ENCODE measurements at places on chromosomes 16 and 17.

GRCh38 chr16:85552980-85553435 lies 60.1 kb upstream of the GSE1 start:
- DNase-seq = no peak

DNA sequence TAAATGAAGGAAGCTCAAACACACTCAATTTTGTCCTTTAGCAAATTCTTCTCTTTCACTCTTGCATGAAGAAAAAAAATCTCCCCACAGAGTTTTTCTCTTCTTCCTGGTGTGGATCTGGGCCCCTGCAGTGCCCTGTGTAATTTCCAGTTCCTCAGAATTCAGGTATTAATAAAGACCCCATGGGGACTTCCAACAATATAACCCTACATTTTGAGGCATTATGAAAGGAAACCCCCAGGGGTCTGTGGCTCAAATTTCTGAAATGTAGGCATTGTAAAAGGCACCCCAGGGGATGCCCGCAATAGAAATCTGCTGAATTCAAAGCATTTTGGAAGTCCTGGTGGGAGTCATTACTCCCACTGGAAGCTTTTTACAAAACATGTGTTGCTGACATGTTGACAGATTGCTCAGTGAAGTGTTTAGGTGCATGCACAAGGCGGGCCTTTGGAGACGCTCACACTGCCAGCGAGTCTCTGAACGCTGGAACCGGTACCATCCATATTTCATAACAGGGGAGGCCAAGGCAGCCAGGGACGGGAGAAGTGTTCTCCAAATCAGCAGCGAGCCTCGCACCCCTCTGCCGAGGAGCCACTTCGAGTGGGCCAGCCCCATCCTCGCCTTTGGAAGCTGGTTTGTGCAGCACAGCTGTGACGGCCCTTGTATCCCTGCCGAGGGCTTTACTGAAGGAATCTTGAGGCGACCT lies 154.0 kb downstream of the ZNF423 start:
- DNase-seq = no peak

DNA sequence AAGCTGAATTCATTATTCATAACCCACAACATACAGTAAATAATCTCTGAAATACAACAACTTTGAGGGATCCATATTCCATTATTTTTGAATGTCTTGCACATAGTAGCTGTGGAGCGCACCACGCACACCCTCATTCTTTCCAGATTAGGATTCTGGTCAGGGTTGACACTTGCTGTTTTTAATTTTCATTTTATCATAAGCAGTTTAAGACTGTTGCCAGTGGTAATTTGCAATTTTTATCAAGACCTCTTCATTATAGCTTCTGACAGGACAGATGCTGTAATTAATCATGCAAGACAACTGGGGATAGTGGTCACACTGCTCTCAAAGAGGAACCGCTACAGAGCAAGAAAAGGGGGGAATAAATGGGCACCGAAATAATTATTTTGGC lies 109.7 kb downstream of the TOX3 start:
- no peak for DNase-seq

DNA sequence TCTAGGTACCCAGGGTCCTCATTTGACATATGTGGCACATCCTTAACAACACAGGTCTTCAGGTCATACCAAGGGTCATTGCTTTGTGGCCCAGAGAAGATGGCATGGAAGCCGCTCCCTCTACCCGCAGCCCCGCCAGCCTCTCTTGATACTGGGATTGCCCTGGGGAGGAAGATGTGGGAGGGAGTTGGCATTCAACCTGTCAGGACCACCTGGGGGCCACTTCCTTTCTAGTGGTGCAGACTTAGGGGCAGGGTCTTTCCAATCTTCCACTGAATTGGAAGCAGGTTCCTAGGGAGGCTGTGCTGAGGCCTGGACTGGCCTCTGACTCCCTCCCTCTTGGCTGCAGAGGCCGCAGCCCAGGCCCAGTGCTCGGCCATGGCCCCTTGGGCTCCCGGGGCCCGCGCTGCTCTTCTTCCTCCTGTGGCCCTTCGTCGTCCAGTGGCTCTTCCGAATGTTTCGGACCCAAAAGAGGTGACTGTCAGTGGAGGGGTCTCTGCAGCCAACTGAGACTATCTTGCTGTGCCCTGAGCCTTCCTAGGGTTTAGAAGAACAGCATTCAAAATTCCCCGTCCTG lies 5.1 kb upstream of the HEXIM1 start:
- no peak for DNase-seq

GRCh38 chr17:4771519-4772234 lies at the start of gene TM4SF5:
Gene TM4SF5 (plus strand): TSS chr17:4771886. CDS start chr17:4771923, 37 bp downstream.
- DNase-seq = no peak

- DNase-seq = no peak
Observed at GRCh38 chr17:68238164-68238870, 9.5 kb upstream of the AMZ2 start.

GRCh38 chr17:58202859-58203258 lies 10.3 kb downstream of the EPX start:
- DNase-seq = no peak

GRCh38 chr16:29898135-29898803 lies 1.1 kb downstream of the SEZ6L2 start:
- no peak for DNase-seq

DNA sequence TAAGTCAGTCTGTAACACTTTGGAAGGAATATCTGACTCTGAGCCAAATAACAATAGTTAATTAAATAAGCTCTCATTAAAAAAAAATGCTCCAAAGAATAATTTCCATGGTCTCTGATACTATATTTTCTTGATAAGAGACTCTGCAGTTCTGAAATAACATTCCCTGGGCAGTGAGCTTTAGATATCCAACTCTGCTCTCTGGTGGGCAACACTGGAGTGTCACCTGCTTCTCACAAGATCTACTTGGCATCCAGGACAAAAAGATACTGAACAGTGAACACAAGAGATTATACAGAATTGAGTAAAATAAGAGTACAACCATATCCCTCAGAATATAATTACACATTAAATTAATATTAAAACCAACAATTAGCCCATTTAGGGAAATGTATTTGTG lies 13.7 kb downstream of the BLMH start:
- DNase-seq = no peak

DNA sequence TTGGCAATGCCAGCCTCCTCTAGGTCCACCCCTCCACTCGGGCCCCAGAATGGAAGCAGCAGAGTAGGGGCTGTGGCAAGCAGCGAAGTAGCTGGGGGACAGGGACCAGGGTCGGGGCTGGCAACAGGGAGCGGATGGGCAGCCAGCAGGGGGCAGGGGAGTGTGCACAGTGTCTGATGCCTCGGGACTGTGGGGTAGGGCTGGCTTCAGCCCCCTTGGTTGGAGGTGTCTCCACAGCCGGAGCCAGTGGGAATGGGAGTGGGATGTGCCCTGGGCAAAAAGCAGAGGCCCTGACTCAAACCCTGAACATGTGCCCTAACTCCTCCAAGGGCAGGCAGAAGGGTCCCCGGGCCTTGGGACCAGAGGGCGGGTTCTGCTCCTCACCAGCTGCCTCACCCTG lies 18.5 kb upstream of the ARHGAP27 start:
- DNase-seq = no peak

DNA sequence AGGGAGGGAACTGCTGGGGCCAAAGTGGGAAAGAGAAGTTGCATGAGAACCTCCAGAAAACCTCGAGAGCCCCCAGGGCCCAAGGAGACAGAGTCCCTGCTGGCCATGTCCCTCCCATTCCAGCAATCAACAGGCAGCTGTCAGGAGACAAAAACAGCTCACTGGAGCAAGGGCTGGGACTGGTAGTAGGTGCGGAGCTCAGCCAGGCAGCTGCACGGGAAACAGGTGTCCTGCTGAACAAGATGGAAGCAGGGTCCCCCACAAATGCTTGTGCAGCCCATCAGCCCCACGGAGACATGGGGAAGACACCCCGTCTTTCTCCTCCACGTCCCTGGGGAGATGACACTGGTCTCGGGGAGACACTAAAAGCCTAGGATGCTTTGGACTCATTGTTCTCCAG lies 34.5 kb downstream of the SDK2 start:
- no peak for DNase-seq

DNA sequence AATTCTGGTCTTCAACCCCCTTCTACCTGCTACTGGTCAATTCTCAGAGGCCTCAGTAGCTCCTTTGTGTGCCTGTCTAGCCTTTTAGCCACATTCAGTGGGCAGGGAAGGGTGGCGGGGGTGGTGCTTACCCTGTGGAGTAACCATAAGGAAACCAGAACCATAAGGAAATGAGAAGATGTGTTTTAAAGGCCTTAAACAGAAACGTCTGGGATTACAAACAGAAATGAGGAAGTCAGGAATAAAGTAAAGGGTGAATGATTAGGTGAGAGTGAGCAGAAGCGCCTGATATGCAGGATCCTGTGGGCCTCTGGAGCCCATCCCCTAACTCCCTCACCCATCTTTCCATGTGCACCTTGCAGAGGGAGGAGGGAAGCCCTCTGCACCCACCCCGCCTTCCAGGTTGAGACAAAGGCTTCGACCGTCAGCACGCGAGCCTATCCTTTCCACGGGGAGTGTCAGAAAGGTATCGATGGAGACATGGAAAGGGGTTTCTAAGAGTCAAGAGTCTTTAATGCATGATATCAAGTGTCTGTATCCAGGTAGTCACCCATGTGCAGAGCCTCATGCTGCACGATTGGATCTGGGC lies 20.4 kb downstream of the KIAA0513 start:
- no peak for DNase-seq

- no peak for DNase-seq
Observed at GRCh38 chr17:44137891-44138709, 3.6 kb upstream of the HROB start.

GRCh38 chr16:57531635-57532265 lies 4.6 kb downstream of the CCDC102A start:
- DNase-seq = no peak

- DNase-seq = no peak
Observed at GRCh38 chr16:49670627-49671026, 185.3 kb downstream of the ZNF423 start.

DNA sequence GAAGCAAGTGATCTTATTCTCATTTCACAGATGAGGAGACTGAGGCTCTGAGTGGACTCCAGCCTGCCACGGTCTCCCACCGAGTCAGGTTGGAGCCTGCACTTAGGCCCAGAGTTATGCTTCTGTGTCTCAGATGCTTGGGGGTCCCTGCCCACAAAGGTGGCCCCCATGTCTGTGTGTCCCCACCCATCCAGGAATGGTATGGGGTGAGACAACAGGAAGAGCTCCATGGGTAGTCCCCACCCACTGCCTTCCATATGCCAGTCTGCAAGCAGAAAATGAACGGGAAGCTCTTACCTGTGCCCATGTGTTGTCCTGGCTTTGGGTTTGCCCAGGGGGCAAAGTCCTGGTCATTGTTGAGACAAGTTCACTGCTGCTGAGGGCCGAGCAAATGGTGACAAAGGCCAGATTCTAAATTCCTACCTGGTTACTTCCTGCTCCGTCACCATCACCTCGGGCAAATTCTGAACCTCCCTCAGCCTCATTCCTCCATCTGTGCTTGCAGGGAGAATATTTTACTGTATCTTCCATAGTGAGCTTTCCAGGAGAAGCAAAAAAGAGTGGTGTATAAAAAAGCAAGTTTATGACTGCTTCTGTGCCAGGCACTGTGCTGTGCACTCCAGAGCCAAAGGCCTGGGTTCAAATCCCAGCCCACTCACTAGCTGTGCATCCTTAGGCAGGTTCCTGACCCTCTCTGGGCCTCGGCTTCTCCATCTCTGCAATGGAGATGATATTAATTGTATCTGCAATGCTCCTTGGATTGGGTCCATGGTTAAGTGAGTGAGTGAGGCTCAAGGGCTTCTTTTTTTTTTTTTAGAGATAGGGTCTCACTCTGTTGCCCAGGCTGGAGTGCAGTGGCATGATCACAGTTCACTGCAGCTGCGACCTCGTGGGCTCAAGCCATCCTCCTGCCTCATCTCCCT lies 9.3 kb downstream of the IL4R start:
- DNase-seq = no peak

DNA sequence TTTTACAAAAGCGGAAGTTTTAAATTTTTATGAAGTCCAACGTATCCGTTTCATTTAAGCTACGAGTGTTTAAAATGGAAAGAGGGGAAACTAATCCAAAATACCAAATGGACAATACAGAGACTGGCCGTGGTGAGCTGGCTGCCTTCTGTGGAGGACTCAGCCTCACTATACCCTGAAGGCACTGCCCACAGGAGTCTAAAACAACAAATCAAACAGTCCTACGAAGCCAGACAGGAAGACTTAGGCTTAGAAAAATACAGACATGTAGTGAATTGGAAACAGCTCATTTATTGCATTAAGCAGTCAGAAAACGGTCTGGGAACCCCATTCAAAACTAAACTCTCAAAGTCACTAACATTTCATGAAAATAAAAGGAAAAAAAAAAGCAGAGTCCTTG lies 75.1 kb downstream of the CYTH1 start:
- no peak for DNase-seq

- no peak for DNase-seq
Observed at GRCh38 chr17:27959382-27959709, 66.2 kb upstream of the LYRM9 start.

- DNase-seq = no peak
Observed at GRCh38 chr17:38942696-38943334, 17.4 kb downstream of the LASP1NB start.

GRCh38 chr16:82293671-82294070 lies 123.6 kb upstream of the MPHOSPH6 start:
- no peak for DNase-seq

DNA sequence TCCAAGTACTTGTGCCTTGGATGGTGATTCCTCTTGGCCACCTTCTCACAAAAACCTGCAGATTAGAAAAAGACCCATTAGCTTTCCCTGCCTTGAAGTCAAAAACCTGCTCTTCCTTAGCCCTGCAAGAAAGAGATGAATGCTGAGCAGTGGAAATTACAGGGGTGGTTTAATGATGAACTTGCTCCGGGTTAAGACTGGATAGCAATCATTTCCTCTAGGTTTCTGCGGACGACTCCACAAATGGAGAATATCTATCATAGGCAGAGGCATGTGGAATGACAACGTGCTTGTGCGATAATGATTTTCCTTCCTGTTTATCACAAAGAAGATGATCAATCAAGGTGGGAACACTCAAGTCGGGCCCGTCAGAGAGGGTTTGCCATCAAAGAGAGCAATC lies 201.2 kb upstream of the ERCC4 start:
- no peak for DNase-seq

GRCh38 chr17:1471911-1472821 lies 16.1 kb upstream of the CRK start:
- DNase-seq = no peak

GRCh38 chr17:82121246-82121645 lies 23.2 kb upstream of the FASN start:
- no peak for DNase-seq

DNA sequence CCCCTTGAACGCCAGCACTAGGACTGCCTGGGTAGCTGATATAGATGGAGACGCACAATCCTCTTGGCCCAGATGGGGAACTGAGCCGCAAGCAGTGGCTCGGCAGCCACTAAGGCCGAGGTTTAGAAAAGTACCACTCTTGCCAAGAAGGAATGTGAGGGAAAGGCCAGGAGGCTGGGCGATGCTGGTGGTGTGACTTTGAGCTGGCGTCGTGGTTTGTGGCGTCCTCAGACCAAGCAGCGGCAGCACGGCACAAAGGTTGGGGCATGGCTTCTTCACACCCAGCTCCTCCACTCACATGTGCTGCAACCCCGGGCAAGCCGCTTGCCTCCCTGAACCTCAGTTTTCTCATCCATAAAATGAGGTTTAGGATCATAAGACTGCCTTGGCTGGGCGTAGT lies 15.6 kb downstream of the DCAKD start:
- DNase-seq = no peak
